Dermis microvascular lymphatic vessel endothelial cell (primary cell): ENCODE measurements at places on chromosomes 13 and 19.

GRCh38 chr19:49594993-49595818, 4.2 kb downstream of the PRR12 start:
- DNase-seq, result no peak

- DNase-seq, result no peak
Observed at GRCh38 chr19:6671960-6672359, 2.0 kb upstream of the TNFSF14 start.

DNA sequence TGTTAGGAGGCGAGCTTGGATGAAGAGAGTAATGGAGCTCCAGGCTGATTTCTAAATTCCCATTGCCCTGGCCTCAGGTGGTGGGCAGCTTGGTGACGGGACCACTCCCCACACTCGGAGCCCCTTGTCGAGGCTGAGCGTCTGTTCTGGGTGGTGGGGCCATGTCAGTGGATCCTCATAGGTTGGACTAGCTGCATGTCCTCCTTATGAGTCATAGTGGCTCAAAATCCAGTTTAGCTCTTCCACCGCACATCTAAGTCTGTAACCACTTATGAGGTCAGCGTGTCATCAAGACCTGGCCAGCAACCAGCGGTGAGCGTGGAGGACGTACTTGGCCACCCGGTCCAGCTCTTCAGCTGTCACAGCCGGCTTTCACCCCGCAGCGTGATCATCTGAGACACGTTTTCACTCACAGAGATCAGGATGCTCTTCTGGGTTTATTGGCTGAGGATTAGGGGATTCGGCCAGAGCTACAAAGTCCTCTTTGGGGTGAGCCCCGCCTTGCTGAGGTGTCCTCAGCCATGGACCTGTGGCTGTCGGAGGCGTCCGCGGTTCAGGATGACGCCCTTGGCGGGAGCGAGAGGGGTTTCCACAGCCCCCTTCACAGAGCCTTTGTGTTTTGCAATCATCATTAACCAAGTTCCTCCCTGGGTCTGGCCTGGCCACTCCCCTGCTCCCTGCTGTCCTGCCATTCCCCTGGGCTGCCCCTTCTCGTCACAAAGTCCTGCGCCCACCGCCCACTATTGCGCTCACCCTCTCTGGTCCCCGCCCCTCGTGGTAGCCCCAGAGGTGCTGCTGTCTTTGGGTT, 41.9 kb downstream of the ADPRHL1 start:
- no peak for DNase-seq

DNA sequence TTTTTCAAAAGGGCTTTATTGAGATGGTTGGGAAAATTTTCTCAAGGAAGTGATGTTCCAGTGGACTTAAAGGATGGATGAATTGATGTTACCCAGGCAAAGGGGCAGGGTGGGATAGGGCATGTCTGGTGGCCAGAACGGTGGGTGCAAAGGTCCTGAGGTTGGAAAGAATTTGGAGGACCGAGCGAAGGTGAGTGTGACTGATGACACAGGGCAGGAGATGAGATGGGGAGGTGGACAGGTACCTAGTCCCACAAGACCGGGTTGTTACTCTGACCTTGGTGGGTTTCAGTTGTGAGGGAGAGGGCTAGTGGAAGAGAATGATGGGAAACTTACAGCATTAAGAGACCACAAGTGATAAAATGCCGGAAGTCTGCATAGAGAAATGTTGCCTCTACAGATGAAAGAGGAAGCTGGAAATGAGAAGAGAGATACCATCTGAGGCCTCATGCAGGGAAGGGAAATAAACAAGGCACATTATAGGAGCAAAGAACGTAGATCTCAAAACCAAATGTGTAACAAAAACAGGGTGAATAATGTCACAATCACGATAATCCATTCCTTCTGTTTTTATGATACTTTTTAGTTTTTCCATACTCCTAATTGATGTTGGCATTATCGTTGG, 4.5 kb downstream of the ADGRE1 start:
- DNase-seq, result no peak

GRCh38 chr19:41530761-41531301, 45.1 kb upstream of the CEACAM21 start:
- DNase-seq, result peak; percentile 89

DNA sequence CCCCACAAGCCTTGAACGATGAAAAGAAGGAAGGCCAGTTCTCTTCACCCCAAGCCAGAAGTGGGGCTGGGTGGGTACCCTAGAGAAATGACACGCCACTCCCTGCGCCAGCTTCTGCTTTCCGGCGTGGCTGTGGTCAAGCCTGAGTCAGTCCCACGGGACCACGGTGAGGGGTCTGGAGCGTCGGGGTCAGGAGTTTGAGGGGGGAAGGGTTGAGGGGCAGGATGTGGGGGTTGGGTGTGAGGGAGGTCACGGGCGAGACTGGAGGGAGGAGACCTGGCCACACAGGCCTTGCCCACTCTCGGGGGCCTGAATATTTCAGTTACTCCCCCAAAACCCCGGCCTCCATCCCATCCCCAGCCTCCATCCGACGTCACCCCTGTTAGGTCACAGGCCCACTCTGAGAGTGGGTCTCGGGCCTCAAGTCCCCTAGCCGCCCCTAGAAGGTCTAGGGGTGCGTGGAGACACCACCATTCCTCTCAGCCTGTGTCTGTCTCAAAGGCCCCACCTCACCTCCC, 500 bp upstream of the IFI30 start:
- no peak for DNase-seq

GRCh38 chr13:36029166-36029565, 102.0 kb downstream of the DCLK1 start:
- no peak for DNase-seq

GRCh38 chr13:39971526-39971925, 316.1 kb downstream of the COG6 start:
- no peak for DNase-seq

GRCh38 chr13:31209172-31209840, 9.5 kb downstream of the B3GLCT start:
- peak; percentile 41 for DNase-seq

DNA sequence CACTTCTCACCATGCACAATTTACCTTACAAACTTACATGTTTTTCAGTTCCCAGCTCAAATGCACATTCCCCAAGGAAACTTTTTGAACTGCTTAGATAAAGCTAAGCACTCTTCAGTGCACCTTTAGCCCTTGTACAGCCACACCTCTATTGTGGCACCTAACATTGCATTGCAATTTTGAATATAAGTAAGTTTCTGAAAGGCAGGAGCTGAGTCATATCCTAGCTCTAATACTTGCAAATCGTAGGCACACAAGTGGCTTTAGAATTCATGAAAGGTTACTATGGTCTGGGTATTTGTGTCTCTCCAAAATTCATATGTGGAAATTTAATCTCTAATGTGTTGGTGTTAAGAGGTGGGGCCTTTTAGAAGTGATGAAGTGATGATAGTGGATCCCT, 4.9 kb upstream of the ESD start:
- no peak for DNase-seq

DNA sequence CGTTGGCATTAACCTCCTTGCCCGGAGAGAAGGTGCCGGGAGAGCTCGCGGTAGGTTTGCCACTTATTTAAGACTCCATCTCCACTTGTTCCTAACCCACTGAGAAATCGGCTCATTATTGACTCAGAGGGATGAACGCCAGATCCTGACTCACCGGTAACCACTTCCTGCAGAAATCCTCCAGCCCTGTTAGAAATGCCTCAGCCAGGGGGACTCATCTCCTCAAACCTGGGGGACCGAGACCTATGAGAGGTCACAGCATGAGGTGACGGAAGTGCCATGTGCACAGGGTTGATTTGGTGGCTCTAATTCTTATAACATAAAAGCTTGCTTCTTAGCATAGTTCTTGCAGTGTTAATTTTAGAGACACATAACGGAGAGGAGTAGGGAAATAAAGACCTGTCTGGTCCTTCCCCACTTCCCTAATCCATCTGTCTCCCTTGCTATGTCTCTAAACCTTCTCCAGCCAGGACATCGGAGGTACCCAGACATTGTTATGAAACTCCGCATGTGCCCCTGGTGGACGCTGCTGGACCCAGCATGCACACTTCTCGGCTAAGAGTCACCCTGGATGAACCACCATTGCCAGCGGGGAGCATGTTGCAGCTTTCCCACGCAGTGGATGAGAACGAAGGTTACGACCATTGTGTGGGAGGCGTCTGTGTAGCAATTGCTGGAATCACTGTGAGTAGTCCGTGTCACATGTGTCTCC, 158.9 kb downstream of the EFNB2 start:
- DNase-seq, result peak; percentile 95

GRCh38 chr13:105446197-105446596, 1089.3 kb downstream of the EFNB2 start:
- DNase-seq, result no peak

DNA sequence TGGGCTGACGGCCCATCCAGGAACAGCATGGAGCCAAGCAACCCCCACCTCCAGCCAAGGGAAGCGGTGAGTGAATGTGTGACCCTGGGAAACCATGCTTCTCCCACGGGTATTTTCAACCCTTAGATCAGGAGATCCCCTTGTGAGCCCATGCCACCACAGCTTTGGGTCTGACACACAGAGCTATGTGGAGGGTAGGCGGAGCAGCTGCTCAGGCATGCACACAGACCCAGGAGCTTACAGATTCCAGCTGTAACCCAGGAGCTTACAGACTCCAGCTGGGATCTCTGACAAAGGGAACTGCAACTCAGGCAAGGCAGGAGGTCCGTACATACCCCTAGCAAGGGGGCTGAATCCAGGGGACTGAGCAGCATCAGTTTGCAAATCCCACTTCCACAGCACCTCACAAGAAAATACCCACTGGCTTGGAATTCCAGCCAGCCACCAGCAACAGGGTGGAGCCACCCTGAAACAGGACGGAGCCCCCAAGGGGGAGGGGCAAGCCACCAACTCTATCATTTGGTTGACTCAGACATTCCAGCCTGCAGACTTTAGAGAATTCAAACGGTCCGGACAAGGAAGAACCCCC, 40.8 kb upstream of the RFXAP start:
- no peak for DNase-seq

DNA sequence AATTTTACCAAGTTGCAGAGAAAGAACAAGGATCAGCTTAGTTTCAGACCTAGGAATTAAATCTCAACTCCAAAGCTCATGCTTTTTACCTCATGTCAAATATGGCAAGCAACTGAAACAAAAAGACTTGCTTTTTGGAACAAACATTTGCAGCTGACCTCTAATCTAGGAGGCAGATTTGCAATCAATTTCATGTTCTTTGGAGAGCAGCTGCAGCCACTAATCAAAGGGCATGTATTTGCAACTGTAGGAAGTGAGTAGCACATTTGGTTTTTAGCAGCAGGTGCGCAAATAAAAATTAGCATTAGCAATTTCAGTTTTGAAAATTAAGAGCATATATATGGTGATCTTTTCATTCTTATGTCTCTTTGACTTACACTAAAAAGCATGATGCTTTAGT, 459.3 kb upstream of the SLC10A2 start:
- no peak for DNase-seq

GRCh38 chr19:8584965-8585893, 8.0 kb upstream of the MYO1F start:
- DNase-seq, result no peak

- DNase-seq, result no peak
Observed at GRCh38 chr13:62432906-62433305, 1017.3 kb upstream of the PCDH20 start.

DNA sequence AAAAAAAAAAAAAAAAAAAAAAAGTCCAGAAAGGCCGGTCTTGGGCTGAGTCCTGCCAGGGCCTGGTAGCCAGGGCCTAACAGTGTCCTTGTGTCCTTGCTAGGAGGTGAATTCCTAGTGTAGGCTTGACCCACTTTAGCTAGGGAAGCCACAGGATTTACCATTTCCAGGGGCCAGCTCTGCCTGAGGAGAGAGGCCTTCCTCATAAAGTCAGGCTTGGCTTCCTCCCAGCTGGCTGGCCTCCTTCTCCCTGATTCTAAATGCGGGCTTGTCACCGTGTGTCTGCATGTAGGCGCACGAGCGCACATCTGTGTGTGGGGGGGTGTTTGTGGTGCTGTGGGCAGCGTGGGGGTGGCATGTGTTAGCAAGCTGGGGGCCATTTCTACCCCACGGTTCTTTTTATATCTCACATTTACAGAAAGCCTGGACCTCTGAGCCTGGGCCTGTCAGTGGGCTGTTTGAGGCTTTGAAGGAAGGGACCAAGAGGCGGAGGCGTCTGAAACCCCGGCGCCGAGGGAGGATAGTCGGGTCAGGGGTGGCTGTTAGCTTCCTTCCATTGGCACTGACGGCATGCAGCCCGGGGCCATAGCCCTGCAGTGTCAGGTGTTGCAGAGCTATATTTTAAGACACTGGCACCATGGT, 31.7 kb downstream of the IER2 start:
- no peak for DNase-seq

DNA sequence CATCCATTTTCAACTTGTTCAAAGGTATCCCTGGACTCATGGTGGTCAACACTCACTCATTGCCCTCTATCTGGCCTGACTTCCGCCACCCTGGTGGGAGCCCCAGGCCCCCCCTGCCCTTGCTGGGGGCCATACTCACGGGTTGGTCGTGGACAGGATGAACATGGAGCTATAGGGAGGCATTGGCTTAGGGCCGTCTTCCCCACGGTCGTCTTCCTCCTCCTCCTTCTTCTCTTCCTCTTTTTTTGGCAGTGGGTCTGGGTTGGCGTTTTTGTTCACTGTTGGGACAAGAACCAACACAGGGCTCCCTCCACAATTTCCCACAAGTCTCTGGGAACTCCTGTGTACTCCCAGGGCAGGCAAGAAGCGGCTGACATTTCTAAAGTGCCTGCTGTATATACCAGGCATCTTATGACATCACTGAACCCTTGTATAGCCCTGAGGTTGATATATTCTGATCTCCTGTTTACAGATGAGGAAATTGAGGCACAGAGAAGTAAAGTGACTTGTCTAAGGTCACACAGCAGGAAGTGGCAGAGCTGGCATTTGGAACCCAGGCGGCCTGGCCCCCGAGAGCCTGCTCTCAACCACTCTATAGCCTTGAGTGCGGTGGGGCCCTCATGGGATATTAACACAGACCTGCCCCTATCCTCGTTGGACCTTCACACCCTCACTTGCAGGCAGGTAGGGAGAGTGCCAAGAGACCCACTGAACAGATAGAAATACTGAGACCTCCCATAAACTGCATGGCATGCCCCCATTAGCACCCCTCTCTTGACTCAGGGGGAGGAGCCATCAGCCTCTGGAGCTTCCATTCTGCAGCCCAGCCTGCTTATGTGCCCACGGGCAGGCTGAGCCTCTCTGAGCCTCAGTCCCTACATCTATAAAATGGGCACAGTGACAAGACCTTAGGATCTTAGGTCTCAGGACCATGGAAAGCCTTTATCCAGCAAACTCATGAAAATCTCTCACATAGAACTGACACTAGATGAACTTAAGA, 135.0 kb downstream of the IER2 start:
- DNase-seq, result no peak

DNA sequence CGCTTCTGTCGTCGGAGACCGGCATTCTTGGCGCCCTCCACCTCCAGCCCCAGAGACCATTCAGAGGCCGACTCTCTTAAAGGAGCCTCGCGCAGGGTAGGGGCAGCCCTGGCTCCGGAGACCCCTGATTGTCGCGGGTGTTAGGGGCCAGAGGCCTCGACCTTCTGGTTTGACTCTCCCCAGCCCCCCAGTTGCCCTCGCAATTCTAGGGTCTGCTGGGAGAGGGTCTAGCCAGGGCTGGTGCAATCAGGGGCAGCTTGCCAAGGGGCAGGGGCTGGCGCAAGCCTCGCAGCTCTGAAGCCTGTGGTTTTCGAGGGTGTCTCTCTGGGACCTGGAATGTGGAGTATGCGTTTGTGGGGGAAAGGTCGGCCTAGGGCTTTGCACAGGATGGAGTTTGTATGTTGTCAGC, 1.6 kb upstream of the SLC7A10 start:
- no peak for DNase-seq

- DNase-seq, result peak; percentile 6
Observed at GRCh38 chr13:36124236-36124822, 6.9 kb downstream of the DCLK1 start.

- DNase-seq, result no peak
Observed at GRCh38 chr13:111168107-111168506, 53.0 kb downstream of the ARHGEF7 start.
